GM23248 (cell line): ENCODE measurements at places on chromosomes 5 and 9. TPM values are rescaled to one million over a fixed set of nuclear protein-coding genes. Genes with fewer than 3 reads are reported as not detected.

FBLL1 gene
- total RNA-seq, result 1.3 TPM in 1 of 2 replicates, not detected in the other

CNTNAP3B gene
- not detected in 2 replicates for total RNA-seq

ALDOB gene
- total RNA-seq, result not detected in 2 replicates

SLC34A1 gene
- total RNA-seq, result not detected in 2 replicates

IL3 gene
- not detected in 2 replicates for total RNA-seq

UGT3A1 gene
- not detected in 2 replicates for total RNA-seq

PFN3 gene
- not detected in 2 replicates for total RNA-seq

PCDHA1 gene
- total RNA-seq, result not detected in 2 replicates

CYSRT1 gene
- total RNA-seq, result 0.43 TPM in 1 of 2 replicates, not detected in the other

QRFP gene
- not detected in 2 replicates for total RNA-seq

AK1 gene
- 51.8 and 52.9 TPM in 2 replicates for total RNA-seq

- DNase-seq, result no peak
Measured at GRCh38 chr5:155189981-155190380, 176.4 kb downstream of the KIF4B start.

DNA sequence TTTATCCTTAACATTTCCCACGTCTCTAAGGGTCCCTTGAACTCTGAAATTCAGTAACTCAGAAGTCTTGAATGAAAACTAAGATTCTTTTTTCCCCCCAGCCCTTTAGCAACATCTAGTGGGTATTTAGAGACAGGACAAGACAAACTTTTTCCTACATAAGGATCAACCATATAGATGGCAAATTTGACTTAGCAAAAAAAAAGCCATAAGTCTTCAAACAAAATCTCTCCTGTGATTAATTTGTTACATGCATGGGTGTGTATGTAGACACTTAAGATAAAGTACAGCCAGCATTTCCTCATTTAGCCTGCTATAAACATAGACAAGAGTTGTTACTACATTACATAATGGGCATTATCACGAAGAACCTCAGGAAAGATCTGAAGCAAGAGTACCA, 29.1 kb upstream of the ANKRD31 start:
- DNase-seq, result peak; percentile 55

- DNase-seq, result peak; percentile 73
Measured at GRCh38 chr9:126853667-126854066, 6.8 kb upstream of the ZBTB34 start.

DNA sequence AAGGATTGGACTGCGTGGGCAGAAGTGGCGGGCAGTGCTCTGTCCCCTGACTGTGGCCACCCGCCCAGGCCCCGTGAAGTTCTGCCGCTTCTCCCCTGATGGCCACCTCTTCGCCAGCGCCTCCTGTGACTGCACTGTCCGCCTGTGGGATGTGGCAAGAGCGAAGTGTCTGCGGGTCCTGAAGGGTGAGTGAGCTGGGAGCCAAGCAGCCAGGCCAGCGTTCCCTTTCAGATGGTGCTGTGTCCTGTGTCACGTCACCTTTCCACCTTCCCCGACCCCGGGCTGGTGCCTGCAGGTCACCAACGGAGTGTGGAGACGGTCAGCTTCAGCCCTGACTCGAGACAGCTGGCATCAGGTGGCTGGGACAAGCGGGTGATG, 2.3 kb downstream of the WDR38 start:
- no peak for DNase-seq

DNA sequence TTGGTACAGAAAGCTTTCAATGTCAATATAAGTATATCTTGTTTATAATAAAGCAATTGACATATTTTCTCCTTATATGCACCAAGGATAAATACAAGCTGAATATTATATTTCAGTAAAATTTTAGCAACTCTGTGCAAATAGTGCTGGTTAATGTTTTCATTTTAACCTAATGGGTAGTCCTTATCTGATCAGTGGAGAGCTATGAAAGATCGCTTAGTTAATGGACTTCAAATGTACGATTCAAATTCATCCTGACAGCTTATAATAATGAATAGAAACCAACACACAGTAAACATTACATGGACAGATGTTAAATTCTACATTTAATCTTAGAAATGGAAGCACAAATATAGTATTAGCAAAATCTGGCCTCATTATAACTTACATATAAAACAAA, 1495.2 kb upstream of the C9orf72 start:
- DNase-seq, result no peak

GRCh38 chr5:124021066-124021641, 509.2 kb downstream of the CSNK1G3 start:
- DNase-seq, result no peak

DNA sequence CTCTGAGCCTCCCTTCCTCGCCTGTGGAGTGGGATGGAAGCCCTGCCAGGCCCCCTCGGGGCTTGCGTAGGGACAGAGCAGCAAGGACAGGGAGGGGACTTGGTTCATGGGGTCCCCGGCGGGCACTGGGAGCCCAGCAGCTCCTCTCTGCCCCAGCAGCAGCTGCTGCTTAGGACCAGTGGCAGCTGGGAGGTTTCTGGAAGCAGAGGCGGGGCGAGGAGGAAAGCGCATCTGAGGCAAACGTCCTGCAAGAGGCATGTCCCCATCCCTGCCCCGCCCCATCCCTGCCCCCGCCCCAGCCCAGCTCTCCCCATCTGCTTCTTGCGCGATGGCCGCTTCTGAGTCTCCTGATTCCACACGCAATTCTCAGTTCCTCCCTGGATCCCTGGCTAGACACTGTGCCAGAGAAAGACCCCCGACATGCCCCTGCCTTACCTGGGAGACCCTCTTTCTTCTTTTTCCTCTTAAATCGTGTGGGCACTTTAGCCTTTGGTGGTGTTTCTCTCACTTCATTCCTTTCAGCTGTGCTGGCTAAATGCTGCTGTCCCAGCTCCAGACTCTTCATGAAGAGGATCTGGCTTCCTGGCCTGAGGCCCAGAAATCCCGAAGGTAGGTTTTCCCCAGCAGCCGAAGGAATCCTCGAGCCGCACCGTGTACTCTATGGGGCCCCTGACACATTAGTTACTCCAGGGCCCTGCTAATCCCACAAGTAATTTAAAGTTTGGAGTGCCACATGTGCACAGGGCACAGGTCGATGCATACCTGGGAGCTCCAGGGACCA, 4.4 kb upstream of the OR2S2 start:
- DNase-seq, result peak; percentile 90

DNA sequence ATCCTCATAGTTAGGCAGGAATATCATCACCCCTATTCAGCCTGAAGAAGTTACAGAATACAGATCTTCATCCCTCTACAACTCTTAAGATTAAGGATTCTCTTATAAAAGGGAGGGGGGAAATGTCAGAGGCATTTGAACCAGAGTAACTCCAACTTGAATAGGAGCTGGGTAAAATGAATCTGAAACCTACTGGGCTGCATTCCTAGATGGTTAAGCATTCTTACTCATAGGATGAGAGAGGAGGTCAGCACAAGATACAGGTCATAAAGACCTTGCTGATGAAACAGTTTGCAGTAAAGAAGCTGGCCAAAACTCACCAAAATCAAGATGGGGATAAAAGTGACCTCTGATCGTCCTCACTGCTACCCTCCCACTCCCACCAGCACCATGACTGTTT, 14.4 kb downstream of the FREM1 start:
- peak; percentile 57 for DNase-seq

- DNase-seq, result no peak
Measured at GRCh38 chr9:108194154-108194553, 661.6 kb downstream of the ACTL7B start.

GRCh38 chr9:123267481-123268198, 746 bp downstream of the STRBP start:
- no peak for DNase-seq

DNA sequence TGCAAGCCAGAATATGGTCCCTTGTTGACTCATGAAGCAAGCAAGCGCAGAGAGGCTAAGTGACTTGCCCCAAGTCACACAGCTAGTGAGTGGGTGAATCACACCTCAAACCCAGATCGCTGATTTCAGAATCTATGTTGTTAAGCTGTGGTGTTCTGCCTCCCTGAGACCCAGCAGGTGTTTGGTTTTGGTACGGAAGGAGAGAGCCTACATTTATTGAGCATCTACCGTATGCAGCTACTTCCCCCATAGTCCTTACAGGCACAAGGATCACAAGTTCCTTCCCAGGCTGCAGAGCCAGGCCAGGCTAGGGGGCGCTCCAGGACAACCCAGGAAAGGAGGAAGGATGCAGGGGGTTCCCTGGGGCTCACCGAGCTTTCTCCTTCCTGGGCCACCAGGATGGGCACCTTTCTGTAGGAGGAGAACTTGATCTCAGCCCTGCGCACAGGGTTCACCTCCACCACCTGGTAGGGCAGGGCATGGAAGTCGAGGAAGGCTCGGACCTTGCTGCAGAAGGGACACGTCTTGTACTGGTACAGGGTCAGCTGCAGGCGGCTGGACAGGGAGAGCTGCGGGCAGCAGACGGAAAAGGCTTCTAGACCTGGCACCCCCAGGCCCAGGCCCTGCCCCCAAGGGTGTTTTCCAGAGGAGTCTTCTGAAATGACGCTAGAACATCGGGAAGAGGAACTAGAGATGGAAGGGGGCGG, 2.5 kb downstream of the PTGES2 start:
- DNase-seq, result peak; percentile 69

- no peak for DNase-seq
Measured at GRCh38 chr9:127767410-127767809, 11.1 kb downstream of the SH2D3C start.

- no peak for DNase-seq
Measured at GRCh38 chr5:58675341-58675740, 92.5 kb downstream of the RAB3C start.

GRCh38 chr5:58024151-58024550, 435.7 kb downstream of the PLK2 start:
- no peak for DNase-seq

DNA sequence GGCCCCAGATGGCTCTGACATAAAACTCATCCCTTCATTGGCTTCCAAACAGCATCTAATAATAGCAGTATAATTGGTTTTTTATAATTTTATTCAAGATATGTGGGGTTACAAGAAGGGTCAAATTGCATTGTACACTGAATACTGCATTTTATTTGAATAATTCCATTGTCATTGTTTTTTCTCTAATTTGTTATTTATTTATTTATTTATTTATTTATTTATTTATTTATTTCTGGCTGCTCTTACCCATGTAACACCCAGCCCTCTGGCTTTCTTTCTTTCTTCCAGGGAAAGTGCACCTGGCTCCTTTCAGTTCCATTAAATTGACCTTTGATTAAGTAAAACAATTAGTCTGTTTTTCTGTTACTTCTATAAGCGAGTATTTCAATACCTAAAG, 210.1 kb downstream of the CDH9 start:
- no peak for DNase-seq

DNA sequence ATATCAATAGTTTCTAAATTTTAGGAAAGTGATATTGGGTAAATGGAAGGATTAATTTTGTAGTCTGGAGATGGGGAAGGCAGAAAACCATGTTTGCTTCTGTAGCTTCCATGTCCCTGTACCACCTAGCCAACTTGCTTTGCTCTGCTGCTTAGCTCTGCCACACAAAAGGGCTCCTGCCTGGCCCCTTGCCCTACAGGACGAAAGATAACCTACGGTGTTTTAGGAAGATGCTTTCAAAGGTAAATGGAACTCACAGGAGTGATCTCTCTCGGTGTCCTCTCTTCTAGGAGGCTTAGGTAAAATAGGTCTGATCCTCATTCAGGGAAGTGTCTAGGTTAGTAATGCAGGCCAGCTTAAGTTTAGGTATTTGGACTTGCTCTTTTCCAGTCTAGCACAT, 37.8 kb upstream of the DMXL1 start:
- no peak for DNase-seq

GRCh38 chr9:18826248-18826647, 206.8 kb downstream of the SAXO1 start:
- DNase-seq, result no peak

GRCh38 chr5:66993448-66993847, 203.2 kb downstream of the CD180 start:
- no peak for DNase-seq

GRCh38 chr5:170365011-170365410, 24.2 kb downstream of the KCNMB1 start:
- no peak for DNase-seq

- DNase-seq, result peak; percentile 13
Measured at GRCh38 chr9:122325124-122325523, 45.7 kb upstream of the PTGS1 start.

GRCh38 chr5:80835128-80835527, 125.0 kb upstream of the RASGRF2 start:
- no peak for DNase-seq

DNA sequence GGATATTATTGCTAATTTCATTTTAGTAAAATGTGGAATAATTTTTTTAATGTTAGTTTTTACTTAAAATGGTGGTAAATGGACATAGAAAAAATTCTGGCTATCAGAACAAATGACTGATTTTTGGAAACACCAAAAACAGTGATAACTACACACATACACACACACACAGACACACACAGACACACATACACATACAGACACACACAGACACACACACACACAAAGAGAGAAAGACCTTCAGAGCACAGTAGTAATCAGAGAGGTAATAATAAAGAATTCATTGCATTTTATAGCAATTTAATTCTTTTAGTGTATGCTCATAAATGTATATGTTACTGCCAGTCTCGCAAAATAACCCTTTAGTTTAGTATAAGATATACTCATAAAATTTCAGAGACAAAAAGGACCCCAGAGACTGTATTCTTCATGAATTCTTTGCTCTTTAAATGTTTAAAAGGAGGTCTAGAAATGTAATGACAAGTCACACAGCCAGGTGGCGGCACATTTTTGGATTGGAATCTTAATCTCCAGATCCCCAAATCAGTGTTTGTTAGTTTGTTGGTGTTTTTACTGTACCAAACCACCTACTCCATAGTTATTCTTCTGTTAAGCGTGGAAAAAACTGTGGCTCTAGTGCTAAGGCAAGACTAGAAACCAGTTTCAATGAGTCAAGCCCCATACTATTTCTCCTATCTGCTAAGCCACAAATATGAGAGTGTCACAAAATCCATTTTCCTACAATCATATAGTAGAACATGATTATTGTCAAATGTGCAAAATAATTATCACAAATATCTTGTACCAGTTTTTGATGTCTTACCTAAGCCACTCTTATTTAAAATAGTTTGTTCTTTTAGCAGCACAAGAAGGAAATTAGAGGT, 109.9 kb downstream of the EDIL3 start:
- DNase-seq, result peak; percentile 53

GRCh38 chr5:169435506-169436229, 134.7 kb upstream of the SLIT3 start:
- DNase-seq, result peak; percentile 65

DNA sequence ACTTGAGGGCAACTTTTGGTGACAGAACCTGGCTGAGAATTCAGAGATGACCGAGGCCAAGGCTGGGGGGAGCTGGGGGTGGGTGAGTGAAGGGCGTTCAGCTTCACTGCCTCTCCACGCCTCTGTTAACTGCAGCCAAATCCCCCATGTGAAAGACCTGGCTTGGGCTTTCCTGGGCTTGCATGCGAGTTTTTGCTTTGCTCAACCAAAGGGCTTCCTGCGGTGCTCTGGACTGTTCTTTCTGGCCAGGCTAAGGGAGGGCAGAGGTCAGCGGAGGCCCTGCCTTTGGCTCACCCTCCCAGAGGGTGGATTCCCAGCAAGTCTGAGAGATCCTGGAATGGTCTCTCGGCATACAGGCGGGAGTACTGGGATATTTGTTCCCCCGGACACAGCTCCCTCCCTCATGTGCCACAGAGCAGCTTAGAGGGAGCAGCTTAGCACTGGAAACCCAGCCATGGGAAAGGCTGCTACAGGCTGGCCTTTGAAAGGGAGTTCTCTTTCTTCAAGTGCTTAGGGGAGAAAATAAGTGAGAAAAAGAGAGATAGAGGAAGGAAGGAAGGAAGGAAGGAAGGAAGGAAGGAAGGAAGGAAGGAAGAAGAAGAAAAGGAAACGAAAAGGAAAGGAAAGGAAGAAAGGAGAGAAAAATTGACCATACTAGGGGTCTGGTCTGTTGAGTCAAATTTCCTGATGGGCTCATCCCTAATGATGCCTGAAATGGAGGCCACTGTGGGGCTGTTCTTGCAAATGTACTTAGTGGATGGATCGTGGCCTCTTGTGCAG, 158.8 kb downstream of the FGF18 start:
- DNase-seq, result no peak

- DNase-seq, result peak; percentile 51
Measured at GRCh38 chr9:22210262-22210661, 201.2 kb upstream of the CDKN2B start.
